Activated CD8-positive, alpha-beta memory T cell treated with anti-CD3 and anti-CD28 coated beads for 4 hours (primary cell): ENCODE measurements at places on chromosomes 16 and 17.

GRCh38 chr16:65309354-65309753 is 187.5 kb upstream of the CDH11 start:
- no peak for DNase-seq

- DNase-seq, result no peak
Observed at GRCh38 chr17:72900654-72900971, 191.9 kb downstream of the SLC39A11 start.

DNA sequence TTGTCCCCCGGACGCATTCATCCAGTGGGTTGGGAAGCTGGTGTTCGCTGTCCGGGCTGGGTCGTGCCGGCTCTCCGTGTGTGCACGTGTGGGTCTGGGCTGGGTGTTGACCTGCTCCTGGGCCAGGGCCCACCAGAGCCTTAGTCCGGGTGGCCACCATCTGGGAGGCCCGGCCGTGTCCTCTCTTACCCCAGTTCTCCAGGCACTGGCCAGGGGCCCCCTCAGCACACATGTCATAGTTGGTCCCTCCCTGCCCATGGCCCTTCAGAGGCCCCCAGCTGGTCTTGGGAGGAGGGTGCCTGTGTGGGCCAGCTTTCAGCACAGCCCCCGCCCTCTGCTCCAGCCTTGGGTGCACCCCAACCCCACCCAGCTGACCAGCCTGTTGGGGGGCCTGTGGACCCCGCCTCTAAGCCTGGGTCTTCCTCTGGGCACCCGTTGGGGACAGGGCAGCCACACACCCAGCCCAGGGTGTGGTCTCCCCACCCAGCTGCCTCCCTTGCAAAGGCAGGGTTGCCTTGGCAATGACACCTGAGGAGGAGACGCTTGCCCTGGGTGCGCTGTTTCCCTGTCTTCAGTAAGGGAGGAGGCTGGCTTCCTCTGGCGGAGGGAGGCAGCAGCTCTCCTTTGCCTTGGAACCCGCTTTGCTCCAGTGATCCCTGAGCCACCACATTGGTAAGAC is 77.4 kb downstream of the JPH3 start:
- no peak for DNase-seq

DNA sequence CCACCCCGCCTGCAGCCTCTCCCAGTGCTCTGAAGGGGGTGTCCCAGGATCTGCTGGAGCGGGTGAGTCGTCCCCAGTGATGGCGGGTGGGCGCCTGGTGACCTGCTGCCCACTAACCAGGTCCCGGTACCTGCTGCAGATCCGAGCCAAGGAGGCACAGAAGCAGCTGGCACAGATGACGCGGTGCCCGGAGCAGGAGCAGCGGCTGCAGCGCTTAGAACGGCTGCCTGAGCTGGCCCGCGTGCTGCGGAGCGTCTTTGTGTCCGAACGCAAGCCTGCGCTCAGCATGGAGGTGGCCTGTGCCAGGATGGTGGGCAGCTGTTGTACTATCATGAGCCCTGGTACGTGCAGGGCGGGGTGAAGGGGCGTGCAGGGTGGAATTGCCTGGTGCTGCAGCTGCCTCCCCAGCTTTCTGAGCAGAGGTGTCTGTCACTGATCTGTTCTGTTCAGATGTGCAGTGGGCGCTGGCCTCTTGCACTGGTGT is 3.6 kb downstream of the CDT1 start:
- DNase-seq, result no peak

- DNase-seq, result no peak
Observed at GRCh38 chr17:73706428-73706827, 62.2 kb upstream of the SDK2 start.

DNA sequence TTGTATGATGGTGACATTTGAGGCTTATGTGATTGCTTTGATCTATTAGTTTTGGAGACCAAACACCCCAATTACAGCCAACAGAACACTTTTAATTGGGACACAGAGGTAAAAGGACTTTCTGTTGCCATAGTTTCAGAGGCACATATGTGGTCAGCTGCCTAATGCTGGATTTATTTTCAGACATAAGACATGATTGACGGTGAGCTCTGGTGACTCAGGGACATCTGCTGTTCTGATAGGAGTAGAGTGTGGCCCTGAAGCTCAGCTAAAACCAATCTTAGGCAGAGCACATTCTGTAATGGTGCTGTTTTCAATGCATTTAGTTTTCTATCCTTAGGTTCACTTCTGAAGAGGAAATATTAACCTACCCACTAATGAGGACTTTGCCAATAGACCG is 247.1 kb downstream of the UTP18 start:
- DNase-seq, result no peak
